Heart left ventricle (tissue), 16 donors: ENCODE measurements at places on chromosomes 16 and 17.

- no peak for DNase-seq
Measured at GRCh38 chr17:79109584-79109983, 35.0 kb downstream of the ENGASE start.

- DNase-seq = peak; percentile 75
Measured at GRCh38 chr17:41738077-41738800, 3.8 kb upstream of the HAP1 start.

GRCh38 chr16:86201746-86202145, 302.8 kb downstream of the IRF8 start:
- DNase-seq = no peak

DNA sequence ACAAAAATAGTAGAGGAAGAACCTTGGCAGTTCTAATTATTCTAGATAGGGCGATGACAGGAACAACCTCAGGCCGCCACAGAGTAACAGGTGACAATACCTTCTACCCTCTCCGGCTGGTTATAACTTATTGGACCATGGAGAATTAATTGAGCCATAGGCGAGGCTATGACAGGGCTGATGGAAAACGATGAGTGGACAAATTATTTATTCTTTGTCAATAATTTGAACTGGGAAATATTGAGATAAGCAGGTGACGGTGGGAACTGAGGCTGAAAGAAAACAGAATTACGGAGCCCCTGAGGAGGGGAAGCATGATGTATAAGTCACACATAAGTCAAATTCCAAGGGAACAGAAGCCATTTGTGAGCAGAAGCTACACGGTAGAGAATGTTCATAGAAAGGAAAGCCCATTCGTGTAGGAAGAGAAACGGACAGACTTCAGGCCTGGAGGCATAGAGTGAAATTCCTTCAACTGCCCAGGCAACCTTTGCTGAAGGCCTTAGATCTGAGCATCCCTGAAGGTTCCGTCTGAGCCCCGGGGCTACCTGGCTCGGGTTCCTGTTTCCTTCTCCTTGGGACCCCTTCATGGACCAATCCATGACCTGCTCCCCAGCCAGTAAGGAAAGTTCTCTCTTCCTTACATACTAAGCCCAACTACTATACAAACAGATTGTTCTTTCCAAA, 158.1 kb downstream of the MAP2K4 start:
- DNase-seq = no peak

- no peak for DNase-seq
Measured at GRCh38 chr16:59369523-59369922, 635.4 kb upstream of the GOT2 start.

DNA sequence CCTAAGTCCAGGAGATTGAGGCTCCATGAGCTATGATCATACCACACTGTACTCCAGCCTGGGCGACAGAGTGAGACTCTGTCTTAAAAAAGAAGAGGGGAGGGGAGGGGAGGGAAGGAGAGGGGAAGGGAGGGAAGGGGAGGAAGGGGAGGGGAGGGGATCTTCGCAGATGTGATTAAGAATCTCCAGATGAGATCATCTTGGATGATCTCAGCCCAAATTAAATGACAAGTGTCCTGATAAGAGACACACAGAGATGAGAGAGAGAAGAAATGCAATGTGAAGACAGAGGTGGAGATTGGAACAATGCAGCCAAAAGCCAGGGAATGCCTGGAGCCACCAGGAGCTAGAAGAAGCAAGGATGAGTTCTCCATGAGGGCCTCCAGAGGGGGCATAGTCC, 70.1 kb downstream of the EMP2 start:
- DNase-seq = no peak

- DNase-seq = no peak
Measured at GRCh38 chr16:4597174-4597573, 17.5 kb downstream of the UBALD1 start.

DNA sequence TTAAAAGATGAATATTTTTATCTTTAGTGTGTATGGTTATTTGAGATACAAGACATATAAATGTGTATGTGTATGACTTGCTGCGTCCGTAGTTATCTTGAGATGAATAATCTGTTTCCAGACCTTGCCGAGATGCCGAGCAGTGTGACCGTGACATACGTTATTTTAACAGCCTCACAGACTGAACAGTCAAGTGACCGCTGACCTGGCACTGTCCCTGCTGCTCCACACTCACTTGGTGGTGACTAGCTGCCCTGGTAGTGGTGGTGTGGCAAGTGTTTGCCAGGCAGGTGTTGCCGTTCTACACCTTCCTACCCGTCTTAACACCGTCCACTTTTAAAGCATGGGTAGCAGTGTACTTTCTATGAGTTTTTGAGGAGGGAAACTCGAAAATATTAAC, 5.0 kb downstream of the ZC3H18 start:
- peak; percentile 10 for DNase-seq

GRCh38 chr17:42438600-42439567, 15.8 kb upstream of the CAVIN1 start:
- DNase-seq = no peak

DNA sequence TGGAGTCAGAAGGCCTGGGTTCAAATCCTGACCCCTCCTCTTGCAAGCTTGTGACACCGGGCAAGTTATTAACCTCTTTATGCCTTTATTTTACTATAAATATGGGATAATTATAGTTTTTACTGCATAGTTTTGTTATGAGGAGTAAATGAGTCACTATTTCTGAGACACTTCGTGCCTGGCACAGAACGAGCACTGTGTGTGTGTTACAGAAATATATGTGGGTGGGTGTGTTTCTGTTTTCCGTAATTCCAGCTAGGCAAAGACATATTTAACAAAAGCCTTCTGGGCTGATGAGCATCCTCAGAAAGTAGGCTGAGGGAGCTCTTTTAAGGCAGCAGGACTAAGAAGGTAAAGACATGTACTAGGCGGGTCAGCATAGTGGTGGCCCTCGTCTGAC, 417.9 kb downstream of the MAF start:
- no peak for DNase-seq

DNA sequence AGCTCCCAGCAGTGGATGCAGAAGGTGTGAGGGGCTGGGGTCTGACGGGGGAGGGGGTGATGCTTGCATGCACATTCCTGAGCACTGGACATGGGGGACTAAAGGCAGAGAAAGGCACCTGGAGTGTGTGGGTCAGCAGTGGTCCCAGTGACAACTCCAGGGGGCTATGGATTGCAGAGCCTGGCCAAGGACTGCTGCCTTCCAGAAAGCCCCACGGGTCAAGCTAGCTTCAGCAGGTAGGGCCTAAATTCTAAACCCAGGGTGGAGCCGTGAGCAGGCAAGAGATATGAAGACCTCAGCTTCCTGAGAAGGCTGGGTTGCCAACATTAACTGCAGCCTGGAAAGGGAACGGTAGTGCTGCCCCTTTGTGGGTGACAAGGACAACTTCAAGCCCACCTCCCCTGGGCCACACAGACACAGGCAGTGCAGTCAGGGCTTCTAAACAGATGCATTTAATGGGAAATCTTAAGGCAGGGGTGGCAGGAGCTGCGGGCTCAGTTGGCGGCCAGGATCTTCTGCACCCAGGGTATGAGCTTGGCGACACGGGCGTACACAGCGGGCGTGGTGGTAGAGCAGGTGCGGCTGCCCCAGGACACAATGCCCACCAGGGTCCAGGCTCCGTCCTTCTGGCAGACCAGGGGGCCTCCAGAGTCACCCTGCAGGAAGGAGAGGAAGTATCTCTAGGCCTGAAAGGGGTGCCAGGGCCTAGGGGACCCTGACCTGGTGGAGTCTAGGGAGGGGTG, 3.1 kb downstream of the CTRB2 start:
- DNase-seq = no peak

- DNase-seq = no peak
Measured at GRCh38 chr17:78300962-78301820, 58.7 kb downstream of the SOCS3 start.

- DNase-seq = no peak
Measured at GRCh38 chr16:74740795-74741304, 33.8 kb downstream of the FA2H start.

- DNase-seq = no peak
Measured at GRCh38 chr17:48613862-48614694, 1.0 kb downstream of the HOXB8 start.

DNA sequence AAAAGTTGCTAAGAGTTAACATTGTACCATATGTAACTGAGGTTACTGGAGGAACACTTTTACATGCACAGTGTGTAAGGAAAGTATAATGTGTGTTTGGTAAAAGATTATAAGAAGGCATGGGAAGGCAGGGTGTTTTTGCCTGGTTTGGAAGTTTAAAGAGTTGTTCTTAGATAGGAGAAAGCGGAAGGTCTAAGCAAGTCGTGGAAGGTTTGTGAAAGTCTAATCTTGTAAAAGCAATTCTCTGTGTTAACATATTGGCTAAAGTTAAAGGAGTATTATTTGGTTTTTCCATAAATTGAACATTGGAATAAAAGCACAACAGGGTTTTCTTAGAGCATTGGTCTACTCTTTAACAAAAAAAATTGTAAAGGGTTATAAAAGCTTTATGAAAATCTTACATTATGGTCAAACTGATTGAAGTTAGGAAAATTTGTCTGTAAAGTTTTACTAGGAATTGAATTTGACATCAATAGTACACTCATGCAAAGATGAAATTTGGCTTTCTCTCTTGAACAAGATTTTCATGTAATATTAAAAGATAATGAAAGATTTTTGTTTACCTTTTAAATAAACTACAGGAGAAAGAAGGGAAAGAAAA, 4.7 kb upstream of the CANT1 start:
- no peak for DNase-seq

DNA sequence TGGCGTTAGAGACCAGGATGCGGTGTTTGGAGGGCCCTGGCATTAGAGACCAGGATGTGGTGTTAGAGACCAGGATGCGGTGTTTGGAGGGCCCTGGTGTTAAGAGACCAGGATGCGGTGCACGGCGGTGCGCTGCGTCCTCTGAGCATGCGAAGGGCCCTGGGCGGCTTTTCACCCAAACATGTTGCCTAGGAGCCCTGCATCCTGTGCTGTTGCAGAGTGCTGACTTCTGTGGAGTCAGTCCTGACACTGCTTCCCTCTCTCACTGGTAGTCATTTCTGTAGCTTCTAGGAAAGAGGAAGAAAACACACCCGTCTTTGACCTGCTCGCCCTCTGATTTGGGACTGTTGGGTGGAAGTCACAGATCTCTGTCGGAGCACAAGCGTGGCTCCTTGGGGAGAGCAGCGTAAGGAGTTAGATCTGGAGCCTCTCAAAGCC, 141.2 kb downstream of the LAT start:
- DNase-seq = peak; percentile 63

DNA sequence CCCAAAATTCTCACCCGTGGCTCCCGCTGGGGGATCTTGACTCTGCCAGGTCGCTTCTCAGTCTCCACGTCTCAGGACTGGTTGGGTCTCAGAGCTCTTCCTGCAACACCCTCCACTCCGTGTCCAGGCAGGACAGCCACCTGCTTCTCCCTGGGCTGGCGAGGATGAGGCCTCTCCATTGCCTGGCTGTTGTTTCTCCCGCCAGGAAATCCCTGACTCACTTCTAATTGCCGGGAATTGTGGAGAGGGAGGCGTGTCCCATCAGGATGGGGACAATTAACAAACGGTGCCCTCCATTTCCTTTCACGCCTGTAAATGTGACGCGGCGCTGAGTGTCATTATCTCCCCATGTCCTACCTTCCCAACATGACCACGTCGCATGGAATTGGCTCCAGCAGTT, 204.5 kb downstream of the RBFOX3 start:
- DNase-seq = no peak

- DNase-seq = no peak
Measured at GRCh38 chr17:4634976-4635375, 6.5 kb downstream of the ALOX15 start.

GRCh38 chr16:19488213-19488640, 33.7 kb downstream of the GDE1 start:
- no peak for DNase-seq

DNA sequence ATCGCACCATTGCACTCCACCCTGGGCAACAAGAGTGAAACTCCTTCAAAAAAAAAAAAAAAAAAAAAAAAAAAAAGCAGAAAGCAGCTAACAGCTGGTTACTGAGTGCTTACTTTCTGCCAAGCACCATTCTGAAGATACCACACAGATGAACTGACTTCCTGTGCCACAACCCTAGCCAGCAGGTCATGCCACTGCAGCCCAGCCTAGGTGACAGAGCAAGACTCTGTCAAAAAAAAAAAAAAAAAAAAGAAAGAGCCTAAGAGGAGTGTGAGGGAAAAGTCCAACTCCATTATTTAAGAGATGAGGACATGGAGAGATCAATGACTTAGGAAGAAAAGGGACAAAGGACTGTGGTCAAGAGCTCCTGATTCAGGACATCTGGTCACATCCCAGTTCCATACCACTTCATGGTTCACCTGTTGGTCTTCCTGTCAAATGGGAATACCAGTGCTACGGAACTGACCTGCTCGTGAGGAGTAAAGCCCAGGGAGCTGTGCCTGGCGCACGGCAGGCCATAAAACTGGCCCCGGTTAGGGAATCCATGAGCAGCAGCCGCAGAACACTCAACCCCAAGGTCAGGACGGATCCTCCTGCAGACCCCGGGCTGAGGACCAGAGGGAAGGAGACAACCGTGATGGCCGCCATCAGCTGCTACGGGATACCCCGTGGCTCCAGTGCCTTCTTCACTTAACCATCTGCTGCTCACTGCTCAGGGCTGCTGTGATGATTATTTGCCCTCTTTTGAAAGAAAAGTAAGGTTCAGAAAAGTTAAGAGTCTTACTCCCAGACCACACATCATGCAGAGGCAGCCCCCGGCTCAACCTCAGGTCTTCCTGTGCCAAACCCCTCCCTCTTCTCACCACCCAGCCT, 950 bp downstream of the KLHDC4 start:
- DNase-seq = no peak

DNA sequence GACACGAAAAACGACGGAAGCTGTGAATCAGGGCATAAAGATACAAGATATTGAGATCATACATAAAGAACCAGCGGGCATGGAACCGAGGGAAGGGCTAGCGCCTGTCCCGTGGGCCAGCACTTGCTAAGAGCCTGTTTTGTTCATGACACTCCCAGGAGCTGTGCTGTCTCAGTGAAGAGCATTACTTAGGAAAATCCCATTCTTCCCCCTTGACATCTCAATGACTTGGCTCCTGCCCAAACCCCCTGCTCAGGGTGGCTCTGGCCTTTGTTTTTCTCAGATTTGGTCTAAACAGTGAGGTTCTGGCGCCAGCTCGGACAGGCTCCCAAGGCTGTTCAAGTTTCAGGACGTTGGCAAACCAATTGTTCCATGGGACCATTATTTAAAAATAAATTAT, 79.1 kb upstream of the SEC14L1 start:
- DNase-seq = no peak

DNA sequence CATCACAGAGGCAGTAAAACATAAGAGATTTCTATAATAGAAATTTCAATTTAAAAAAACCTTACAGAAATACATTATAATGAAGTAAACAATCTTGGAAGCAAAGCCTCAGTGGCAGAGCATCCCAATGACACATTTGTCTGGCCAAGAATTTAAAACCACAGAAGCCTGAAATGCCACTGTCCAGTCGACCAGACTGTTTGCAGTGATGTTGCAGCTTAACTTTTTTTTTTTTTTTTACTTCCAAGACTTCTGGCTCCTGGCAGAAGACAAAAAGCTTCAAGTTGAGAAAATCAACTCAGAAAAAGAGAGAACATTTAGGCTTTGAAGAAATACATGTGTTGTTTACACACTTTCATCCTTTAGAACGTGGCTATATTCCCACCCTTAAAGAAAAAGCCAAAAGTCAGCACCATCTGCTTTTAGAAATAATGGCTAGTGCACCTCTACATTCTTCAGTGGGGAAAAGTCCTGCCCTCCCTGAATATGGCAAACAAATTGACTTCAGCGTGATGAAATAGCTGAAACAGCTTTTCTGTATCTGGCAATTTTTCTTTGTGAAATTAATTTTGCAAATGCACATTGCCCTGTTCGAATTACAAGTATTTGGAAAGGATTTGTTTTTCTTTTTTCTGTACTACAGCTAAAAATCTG, 205.5 kb upstream of the MON1B start:
- DNase-seq = no peak

GRCh38 chr16:75002474-75002873, 3.6 kb downstream of the ZNRF1 start:
- DNase-seq = no peak

GRCh38 chr17:17494870-17495535, 1.2 kb downstream of the RASD1 start:
- peak; percentile 49 for DNase-seq
